ENCODE measurements at places on chromosomes 4 and X.

DNA sequence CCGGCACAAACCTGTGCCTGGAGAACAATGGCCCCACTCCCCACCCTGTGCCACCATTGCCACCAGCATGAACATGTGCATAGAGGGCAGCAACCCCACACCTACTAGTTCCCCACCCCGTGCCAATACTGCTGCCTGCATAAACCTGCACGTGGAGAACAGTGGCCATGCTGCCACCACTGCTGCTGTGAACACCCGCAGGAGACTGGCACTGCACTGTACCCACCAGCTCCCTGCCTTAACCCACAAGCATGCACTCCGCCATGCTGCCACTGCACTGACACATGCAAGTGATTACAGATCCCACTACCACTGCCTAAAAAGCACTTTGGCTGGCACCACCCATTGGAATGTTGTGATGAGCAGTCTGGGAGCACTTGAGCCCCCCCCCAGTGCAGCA, 77.3 kb downstream of the NAA11 start:
- DNase-seq: no peak

DNA sequence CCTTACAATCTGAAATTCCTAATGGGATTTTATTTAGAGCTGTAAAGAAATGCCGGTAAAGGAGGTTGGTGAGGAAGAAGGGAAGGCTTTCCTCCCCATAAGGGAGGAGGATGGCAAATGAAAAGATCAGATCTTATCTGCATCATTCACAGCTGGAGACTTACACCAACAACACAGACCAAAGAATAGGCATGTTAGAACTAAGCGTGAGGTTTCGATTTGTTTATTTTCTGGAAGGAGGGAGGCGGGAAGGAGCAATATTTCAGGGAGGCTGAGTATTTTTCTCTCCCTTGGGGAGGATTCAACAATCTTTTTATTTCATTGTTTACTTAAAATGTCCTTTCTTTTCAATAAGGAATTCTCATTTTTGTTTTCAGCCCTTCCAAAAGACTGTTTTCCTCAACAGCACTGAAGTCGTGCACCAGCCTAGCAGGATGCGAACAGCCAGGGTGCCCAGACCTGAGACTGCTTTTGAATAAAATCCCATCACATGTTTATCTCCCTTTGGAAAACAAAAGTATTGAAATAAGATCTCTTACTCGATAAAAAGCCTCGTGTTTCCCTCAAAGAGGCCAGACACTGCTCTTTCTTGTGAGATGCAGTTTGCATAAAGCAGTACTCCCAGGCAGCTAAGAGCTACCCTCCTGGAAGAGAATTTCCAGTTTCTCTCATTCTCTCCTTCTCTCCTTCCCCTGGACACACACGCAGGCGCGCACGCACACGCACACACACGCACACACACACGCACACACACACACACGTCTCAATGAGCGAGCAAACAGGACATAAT, 236.1 kb downstream of the MGST2 start:
- DNase-seq: peak; percentile 25

DNA sequence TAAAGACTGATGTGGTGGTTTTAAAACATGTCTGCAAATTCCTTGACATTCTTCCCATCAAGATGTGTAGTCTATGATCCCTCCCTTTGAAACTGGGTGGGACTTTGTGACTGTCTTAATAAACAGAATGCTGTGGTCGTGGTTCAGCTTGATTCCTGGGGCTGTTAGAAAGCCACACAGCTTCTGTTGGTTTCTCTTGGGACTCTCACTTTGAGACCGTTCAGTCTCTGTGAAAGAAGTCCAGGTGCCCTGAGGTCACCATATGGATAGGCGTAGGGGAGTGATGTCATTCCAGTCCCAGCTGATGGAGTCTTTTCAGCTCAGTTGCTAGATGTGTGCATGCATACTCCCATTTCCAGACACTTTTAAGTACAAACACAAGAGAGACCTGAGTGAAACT, 216.6 kb downstream of the KDR start:
- peak; percentile 57 for DNase-seq

DNA sequence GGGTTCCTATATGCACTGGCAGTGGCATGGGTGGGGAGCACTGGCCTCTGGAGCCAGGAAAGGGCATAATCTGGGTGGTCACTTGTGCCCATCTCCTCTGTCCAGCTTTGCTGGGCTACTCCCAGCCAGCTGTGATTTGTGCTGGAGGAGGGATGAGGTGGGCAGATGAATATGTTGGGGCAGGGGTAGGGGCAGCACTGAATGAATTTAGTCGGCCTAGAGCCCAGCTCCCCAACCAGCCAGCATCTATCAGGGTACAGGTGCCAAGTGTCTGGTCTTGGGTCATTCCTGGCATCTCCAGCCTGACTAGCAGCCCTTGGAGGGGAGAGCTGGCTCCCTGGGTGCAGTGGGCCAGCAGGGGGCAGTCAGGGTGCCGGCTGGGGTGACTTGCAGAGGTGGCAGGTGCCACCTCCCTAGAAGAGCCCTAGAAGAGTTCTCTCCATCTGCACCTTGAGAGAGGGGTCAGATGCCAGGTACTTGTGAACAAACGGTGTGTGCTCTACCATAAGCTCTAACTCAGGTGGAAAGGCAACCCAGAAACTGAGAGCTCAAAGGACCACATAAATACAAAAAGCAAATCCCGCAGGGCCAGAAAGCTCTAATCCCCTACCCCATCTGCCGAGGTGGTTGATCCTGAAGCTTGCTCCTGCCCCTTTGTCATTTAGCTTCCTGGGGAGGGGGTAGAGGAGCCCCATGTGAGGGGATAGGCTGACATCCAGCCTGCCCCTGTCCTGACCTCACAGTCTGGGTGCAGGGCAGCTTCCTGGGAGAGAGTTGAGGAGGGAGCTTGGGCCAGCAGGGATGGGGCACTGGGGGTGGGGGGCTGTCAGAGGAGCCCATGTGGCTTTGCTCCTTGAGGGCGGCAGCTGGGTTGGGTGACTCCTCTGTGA, 2.2 kb downstream of the SORCS2 start:
- no peak for DNase-seq

Measured in M059J (cell line).